ENCODE measurements at places on chromosomes 11 and 22. TPM values are rescaled to one million over a fixed set of nuclear protein-coding genes. Genes with fewer than 3 reads are reported as not detected.

- no peaks in the 10 kb centered on the region for H3K4me1 ChIP-seq
- no peak overlapping the region for H3K27ac ChIP-seq
- no peaks in the 10 kb centered on the region for H3K27me3 ChIP-seq
- no peak overlapping the region for H3K4me3 ChIP-seq
These were observed 12.5 kb upstream of the CCDC117 start for GRCh38 chr22:28759861-28760560.

- no peak overlapping the region for H3K4me3 ChIP-seq
- H3K27me3 ChIP-seq: no peaks in the 10 kb centered on the region
- no peaks in the 10 kb centered on the region for H3K4me1 ChIP-seq
- DNase-seq: no peak
These were observed 12.2 kb downstream of the PTDSS2 start for GRCh38 chr11:462107-462890.

Gene SOX6
- total RNA-seq: 8.5 TPM

Gene NAALAD2
- 74.8 TPM for total RNA-seq

- H3K4me1 ChIP-seq: peaks cover 10% of the 10 kb centered on the region
- H3K27me3 ChIP-seq: no peaks in the 10 kb centered on the region
- H3K27ac ChIP-seq: peak overlapping the region; percentile 93
- H3K36me3 ChIP-seq: no peaks in the 10 kb centered on the region
- no peak for DNase-seq
These were observed 2.3 kb upstream of the ANKRD13D start for GRCh38 chr11:67286621-67287333.

Gene ACR
- 0.35 TPM for total RNA-seq

Gene CCDC89
- total RNA-seq: not detected

Gene ASCL2
- 1.6 TPM for total RNA-seq

Gene OR5F1
- not detected for total RNA-seq

DNA sequence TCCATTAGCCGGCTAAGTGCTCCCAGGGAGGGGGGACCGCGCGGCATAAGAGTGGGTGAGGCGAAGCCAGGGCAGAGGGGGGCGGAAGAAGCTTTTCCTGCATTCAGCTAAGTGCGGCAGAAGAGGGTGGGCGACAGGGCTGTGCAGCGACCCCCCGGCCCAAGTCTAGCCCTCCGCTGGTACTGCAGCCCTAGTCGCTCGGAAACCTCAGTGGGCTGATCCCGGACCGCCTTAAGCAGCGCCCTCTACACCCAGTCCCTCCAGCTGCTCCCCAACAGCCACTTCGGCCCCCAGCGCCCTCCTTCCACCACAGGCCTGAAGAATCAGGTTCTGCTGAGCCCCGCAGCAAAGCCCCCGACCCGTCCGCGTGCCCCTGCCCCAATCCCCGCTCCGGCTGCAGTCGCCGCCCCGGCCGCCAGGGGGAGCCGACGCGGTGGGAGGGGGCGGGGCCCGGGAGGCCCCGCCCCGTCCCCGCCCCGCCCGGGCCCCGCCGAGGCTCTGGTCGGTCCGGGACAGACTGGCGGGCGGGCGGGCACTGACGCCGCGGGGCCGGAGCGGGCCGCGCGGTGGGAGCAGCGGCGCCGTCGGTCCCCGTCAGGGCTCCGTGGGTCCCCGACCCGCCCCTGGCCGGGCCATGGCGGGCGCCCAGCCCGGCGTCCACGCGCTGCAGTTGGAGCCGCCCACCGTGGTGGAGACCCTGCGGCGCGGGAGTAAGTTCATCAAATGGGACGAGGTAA is at the start of gene PLCB3:
Gene PLCB3, plus strand, starts transcription at position 515 of the 737 bp plus-strand sequence. Its CDS starts 120 bp downstream, at position 635.
- no peaks in the 10 kb centered on the region for H3K4me1 ChIP-seq
- H3K27ac ChIP-seq: peak within 1 kb of the TSS; percentile 75
- DNase-seq: peak; percentile 70
- H3K36me3 ChIP-seq: no peaks in the 10 kb centered on the region
- peak within 1 kb of the TSS; percentile 82 for H3K4me3 ChIP-seq
- no peaks in the 10 kb centered on the region for H3K27me3 ChIP-seq

DNA sequence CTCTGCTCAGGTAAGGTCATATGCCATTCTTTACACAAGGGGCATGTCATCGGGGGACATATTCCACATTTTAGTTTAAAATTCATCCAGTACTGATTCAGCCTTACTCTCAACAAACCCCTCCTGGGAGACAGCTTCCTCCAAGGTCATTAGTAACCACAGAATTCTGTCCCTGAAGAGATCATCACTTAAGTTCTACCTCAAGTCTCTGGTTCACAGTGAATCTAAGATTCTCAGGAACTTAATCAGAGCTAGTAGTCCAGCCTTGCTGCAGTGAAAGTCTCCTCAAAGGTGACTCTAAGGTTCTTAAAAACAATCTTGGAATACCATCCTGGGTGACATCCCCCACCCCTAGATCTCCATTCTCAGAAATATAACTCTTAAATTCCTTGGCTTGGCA is 18.9 kb upstream of the GDPD4 start:
- H3K4me1 ChIP-seq: no peaks in the 10 kb centered on the region
- no peak for DNase-seq
- no peaks in the 10 kb centered on the region for H3K27me3 ChIP-seq
- H3K27ac ChIP-seq: no peak overlapping the region

Gene GRAMD1B
- under 0.01 TPM for total RNA-seq

Gene PAX6
- total RNA-seq: not detected

DNA sequence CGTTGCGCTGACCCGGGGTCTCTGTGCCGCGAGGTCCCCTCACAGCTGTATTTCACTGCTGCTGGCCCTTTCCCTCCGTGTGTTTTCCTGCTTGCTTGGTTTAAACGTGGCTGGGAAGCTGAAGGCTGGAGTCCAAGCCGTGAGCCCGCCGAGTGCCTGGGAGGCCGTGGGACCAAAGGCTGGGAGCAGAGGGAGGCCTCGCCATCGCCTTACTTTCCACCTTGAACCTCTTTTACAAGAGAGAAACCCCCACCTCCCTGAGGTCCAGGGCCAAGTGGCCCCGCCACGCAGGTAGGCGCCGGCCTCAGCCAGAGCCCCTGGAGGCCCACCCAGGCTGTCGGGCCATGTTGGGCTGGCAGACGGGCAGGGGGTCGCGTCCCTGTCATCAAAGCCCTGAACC is 411.6 kb downstream of the TBC1D22A start:
- H3K27ac ChIP-seq: no peak overlapping the region
- H3K27me3 ChIP-seq: no peaks in the 10 kb centered on the region
- no peak overlapping the region for H3K4me3 ChIP-seq
- peak; percentile 4 for DNase-seq
- no peaks in the 10 kb centered on the region for H3K36me3 ChIP-seq

Gene RAG2
- not detected for total RNA-seq

Gene HEPHL1
- not detected for total RNA-seq

DNA sequence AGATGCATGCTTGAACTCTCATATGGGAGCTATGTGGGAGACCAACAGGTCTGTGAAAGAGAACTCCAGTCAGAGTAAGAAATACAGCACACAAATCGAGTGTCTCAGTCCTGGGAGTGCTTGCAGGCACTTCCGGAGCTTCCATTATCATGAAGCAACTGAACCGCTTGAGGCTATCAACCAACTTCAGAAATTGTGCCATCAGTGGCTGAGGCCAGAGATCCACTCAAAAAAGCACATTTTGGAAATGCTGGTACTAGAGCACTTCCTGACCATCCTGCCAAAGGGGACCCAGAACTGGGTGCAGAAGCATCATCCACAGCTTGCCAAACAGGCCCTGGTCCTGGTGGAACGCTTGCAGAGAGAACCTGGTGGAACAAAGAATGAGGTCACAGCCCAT is 33.4 kb downstream of the GAB2 start:
- H3K36me3 ChIP-seq: no peaks in the 10 kb centered on the region
- H3K4me3 ChIP-seq: no peak overlapping the region
- no peaks in the 10 kb centered on the region for H3K4me1 ChIP-seq
- DNase-seq: no peak

DNA sequence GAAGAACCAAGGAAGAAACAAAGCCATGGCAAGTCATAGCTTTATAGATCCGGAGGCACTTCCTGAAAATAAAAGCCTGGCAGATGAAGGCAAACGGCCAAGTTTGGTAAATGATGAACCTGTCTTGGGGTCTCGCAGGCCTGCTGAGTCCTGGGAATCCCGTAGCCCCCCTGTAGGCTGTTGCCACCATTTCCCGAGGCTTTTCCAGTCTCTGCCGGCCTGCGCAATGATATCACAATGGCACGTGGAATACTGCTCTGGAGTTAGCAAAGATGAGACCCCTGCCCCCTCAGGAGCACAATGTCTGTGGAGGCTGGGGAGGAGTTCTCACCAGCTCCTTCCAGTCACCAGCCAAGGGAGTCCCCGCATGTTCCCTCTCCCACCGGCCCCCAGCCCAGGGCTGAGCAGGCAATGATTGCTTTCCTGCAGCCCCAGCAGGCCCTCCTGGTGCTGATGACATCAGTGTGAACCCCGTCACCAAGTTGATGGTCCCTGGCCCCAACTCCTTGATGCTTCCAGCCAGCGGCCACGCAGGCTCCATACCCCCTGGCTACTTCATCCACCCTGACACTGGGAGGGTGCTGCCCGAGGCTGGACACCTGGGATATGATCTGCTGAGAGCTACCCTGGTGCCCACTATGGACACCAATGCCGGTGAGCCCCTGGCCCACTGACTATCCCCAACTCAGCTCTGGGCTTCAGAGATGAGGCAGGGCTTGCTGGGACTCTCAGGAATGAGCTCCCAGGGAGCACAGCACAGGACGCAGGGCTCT is 55.9 kb downstream of the BTG4 start:
- H3K4me3 ChIP-seq: no peak overlapping the region
- H3K4me1 ChIP-seq: no peaks in the 10 kb centered on the region
- no peaks in the 10 kb centered on the region for H3K36me3 ChIP-seq
- no peak overlapping the region for H3K27ac ChIP-seq
- no peaks in the 10 kb centered on the region for H3K27me3 ChIP-seq

Gene CHID1
- 57.9 TPM for total RNA-seq

DNA sequence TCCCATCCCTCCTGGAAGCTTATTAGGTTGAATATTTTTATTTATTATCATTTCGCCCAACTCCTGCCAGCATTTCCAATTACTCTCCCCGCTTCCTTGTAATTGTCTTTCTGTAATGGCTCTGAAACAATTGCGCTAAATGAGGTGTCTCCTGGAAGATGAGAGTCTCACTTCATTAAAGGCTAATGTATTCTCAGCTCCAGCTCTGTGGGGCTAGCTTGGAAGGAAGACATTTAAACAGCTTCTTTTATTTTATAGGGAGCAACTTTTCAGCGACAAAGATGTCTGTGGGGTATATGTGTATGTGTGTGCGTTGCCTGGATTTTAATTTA is 86.6 kb downstream of the PKNOX2 start:
- no peaks in the 10 kb centered on the region for H3K36me3 ChIP-seq
- H3K27ac ChIP-seq: no peak overlapping the region
- no peaks in the 10 kb centered on the region for H3K4me1 ChIP-seq
- DNase-seq: no peak
- H3K27me3 ChIP-seq: no peaks in the 10 kb centered on the region
- H3K4me3 ChIP-seq: no peak overlapping the region

- no peaks in the 10 kb centered on the region for H3K36me3 ChIP-seq
- no peaks in the 10 kb centered on the region for H3K27me3 ChIP-seq
- H3K4me3 ChIP-seq: no peak overlapping the region
These were observed 37.3 kb downstream of the ABCC8 start for GRCh38 chr11:17439316-17439782.

Gene GLYAT
- total RNA-seq: not detected

DNA sequence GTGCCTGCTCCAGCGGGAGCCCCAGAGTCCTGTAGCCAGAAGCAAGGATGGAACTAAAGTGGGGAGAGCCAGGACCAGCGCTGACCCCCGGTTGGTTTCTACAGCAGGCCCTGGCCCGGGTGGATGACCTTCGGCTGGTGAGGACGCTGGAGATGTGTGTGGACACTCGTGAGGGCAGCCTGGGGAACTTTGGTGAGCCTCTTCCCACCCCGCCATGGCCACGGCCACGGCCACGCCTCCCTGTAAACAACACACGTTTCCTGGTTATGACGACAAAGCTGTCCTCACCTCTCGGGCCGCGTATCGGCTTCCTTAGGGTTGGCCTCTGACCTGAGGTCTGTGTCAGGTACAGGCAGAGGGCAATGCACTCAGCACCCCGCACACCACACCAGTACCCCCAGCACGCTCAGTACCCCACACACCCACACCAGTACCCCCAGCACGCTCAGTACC is 4.1 kb downstream of the LRRC56 start:
- no peak overlapping the region for H3K27ac ChIP-seq
- no peaks in the 10 kb centered on the region for H3K4me1 ChIP-seq
- H3K27me3 ChIP-seq: no peaks in the 10 kb centered on the region
- no peak for DNase-seq
- H3K4me3 ChIP-seq: no peak overlapping the region
- H3K36me3 ChIP-seq: no peaks in the 10 kb centered on the region

DNA sequence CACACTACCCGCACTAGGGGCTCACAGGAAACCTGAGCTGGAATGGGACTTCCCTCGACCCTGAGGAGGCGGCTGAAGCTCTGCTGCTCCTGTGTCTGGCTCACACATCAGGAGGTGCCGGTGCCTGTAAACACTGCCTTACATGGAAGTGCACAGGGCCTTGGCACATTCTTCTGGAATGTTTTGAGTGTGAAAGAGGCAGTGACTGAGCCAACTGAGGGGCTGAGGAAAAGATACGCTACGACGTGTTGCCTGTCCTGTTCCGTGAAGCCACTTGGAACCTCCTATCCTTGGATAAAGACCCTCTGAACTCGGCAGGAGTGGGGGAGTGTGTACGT is 10.5 kb downstream of the TXN2 start:
- no peaks in the 10 kb centered on the region for H3K27me3 ChIP-seq
- peaks cover 9% of the 10 kb centered on the region for H3K4me1 ChIP-seq
- H3K27ac ChIP-seq: peak overlapping the region; percentile 97
- H3K36me3 ChIP-seq: no peaks in the 10 kb centered on the region
- no peak overlapping the region for H3K4me3 ChIP-seq
- peak; percentile 69 for DNase-seq

Gene NRGN
- total RNA-seq: 0.62 TPM

- H3K4me3 ChIP-seq: no peak overlapping the region
- no peaks in the 10 kb centered on the region for H3K36me3 ChIP-seq
- H3K4me1 ChIP-seq: no peaks in the 10 kb centered on the region
- H3K27ac ChIP-seq: peak overlapping the region; percentile 69
These were observed 47.2 kb downstream of the POLD3 start for GRCh38 chr11:74639533-74639932.

DNA sequence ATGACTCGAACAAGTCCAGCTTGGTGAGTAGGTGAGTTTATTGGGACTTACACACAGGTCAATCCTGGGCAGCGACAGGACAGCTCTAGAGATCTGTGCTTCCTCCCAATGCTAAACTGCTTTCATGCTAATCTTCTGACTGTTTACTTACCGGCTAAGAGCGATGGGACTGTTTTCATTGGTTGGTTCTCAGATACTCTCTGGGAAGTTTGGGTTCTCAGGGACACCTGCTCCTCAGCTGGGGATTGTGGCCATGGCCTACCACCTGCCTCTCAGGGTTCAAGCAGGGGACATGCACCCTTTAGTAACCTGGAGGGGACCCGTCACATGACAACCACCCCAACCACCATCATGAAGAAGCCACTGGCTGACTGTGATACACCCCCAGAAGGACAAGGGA is 13.1 kb downstream of the APOL2 start:
- no peak overlapping the region for H3K27ac ChIP-seq
- no peaks in the 10 kb centered on the region for H3K36me3 ChIP-seq
- no peak overlapping the region for H3K4me3 ChIP-seq
- no peaks in the 10 kb centered on the region for H3K4me1 ChIP-seq
- no peaks in the 10 kb centered on the region for H3K27me3 ChIP-seq

GRCh38 chr11:35056391-35057093 is 82.4 kb upstream of the CD44 start:
- no peaks in the 10 kb centered on the region for H3K36me3 ChIP-seq
- H3K4me1 ChIP-seq: no peaks in the 10 kb centered on the region
- H3K27me3 ChIP-seq: no peaks in the 10 kb centered on the region

Gene CSNK2A3
- 1.0 TPM for total RNA-seq

- peak overlapping the region; percentile 87 for H3K27ac ChIP-seq
- no peaks in the 10 kb centered on the region for H3K36me3 ChIP-seq
- H3K4me1 ChIP-seq: no peaks in the 10 kb centered on the region
- H3K27me3 ChIP-seq: peaks cover 7% of the 10 kb centered on the region
These were observed 1.3 kb upstream of the ESAM start for GRCh38 chr11:124763156-124763947.
